ENCODE measurements at places on chromosomes 7 and 10.
A peak's percentile ranks its signal among the peaks of the same experiment; 100 is the strongest.

- no peak for DNase-seq
These were observed 18.5 kb upstream of the JAZF1 start for GRCh38 chr7:28199021-28199510.

DNA sequence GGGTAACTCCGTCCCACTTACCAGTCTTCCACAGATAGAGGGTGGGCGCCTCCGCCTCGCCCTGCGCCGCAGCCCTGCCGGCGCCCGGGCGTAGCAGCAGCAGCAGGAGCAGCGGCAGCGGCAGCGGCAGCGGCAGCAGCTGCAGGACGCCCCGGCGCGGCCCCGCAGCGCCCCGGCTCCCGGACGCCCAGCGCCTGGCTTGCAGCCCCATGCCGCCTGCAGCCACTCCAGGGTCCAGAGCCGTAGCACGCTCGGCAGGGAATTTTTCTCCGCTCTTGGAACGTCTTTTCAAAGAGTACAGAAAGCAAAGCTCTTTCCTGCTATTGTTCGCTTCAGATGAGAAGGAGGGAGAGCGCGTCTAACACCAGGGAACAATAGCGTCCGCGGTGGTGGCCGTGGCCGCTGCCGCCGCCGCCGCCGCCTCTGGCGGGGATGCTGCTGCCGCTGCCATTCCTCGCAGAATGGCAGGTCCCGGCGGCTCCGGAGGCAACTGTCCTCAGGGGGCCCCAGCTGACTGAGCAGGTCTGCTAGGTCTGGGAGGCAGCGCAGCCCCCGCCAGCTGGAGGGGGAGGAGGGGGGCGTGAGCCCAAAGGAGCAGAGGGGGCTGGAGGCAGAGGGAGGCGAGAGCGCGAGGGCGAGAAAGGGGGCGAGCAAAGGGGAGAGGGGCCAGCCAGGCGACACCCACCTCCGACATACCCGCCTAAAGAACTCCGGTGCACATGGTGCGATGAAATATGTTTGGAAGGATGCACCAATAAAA, at the start of gene THSD7A:
Gene THSD7A, minus strand, starts transcription at position 463 of the 760 bp plus-strand sequence. Its CDS starts 252 bp downstream, at position 211.
- peak; percentile 84 for DNase-seq

DNA sequence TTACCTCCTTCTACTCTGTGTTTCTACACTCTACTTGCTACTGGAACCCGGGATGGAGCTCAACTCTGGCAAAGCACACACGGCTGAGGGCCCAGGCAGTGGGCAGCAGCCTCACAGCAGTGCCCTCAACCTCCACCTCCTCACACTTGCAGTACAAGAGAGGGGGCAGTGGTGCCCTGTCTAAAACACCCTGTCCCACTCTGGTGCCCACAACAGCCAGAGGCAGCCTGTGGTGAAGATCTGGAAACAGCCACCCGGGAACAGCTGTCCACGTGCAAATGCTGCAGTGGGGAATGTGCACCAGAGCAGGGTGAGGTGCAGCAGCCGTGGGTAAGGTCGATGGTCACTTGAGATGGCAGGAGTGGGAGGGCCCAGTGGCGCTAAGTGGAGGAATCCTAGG, 13.7 kb downstream of the MAT1A start:
- DNase-seq = no peak

GRCh38 chr7:98995523-98996149, 117.3 kb downstream of the TRRAP start:
- no peak for DNase-seq

DNA sequence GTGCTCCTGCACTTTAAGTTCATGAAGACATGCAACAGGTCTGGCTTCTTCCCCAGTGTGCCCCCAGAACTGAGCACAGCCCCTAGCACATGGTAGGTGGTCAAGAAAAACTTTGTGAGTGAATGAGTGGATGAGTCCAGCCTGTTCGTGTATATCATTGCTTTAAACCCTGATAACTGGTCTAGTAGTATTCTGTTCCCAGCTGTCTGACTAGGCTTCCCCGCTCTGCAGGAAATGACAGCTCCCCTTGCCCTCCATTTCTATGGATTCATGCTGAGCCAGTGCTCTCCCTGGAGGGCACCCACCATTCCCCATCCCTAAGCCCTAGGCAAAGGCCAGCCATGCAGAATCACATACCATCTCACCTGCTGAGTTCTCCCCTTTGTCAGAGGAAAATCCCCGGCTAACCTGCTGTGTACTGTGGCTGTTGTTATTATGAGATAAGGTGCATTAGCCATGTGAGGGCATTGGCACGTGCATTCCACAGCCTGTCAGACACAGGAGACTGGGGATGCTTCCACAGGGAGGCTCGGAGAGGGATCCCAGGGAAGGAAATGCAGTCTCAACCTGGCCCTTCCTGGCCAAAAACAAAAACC, 698.9 kb downstream of the GRID1 start:
- DNase-seq = no peak

GRCh38 chr7:91910171-91910570, 29.7 kb upstream of the MTERF1 start:
- no peak for DNase-seq

GRCh38 chr10:37222046-37222445, 96.6 kb downstream of the ANKRD30A start:
- no peak for DNase-seq

DNA sequence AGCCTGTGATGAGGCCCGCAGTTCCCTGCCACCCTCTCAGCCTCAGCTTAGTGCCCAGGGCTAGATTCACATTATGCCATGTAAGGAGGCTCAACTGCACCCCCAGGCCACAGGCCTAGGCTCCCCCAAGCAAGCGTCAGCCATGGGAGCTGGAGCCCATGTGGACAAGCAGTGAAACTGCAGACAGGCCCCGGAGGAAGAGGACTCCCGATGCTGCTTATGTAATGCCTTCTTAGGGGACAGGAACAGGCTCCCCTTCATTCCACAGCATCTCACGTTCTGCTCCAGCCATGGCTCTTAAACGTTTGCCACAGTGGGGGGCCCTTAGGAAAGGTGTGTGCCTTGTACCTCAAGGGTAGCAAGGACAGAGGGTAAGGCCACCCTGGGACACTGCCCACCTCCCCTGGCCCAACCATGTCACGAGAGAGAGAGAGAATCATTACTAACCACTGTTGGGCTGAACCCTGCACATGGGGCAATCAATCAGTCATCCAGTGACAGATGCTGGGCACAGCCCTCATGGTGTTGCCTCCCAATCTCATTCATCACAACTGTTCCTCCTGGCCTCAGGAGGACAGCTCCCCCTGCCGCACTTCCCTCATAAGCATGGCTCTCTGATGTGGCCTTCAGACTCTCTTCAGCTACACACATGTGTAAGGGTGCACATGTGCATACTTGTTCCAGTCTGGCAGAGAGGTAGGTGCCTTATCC, 263.0 kb downstream of the GRID1 start:
- DNase-seq = peak; percentile 8

- DNase-seq = peak; percentile 79
These were observed 504 bp upstream of the BMPER start for GRCh38 chr7:33904681-33905388.

GRCh38 chr7:74569501-74570075, 87.9 kb upstream of the GTF2I start:
- no peak for DNase-seq

DNA sequence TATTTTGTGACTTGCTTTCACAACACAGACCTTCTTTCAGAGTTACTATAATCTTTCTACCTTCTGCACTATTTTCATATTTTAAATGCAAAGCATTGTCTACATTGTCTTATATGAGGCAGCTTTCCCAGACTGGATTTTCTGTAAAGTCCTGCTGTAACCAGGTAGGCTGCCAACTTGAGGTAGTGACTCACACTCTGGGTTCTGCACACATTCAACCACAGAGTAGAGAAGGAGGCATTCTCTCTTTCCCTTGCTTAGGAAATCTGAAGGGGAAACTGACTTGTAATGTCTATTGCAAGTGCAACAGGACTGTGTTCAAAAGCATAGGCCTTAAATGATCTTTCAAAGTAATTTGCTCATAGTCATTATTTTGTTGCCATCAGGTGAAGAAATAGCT, 461.4 kb downstream of the GRM8 start:
- DNase-seq = peak; percentile 89

DNA sequence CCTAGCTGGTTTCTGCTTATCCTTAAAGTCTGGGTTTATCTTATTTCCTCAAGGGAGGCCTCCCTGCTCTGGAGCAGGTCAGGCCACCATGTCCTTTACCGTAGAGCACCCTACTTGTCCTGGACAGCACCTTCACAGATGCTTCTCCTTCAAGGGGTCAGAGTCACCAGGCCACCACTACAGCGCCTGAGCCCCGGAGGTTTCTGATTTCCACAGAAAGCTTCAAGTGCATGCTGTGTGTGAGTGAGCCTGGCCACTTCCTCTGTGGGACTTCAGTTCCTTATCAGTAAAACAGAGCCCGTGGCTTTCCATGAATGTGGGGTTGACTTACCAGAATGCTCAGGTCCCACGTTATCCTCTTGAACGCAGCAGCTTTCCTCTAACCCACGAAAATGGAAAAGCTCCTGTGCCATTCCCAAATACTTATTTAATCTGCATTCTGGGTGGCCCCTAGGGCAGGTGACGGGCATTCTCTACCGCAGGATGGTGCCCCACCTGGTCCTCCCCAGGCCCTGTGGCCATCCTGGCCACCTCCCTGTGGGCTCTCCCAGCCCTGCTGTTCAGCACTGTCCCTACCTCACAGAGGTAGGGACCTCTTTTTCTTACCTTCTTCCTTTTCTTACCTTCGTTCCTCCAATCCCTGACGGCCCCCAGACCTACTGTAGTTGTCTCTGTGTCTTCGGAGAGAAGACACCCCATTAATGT, 1.4 kb upstream of the DOCK1 start:
- no peak for DNase-seq

- no peak for DNase-seq
These were observed 16.0 kb upstream of the PPIF start for GRCh38 chr10:79331226-79331625.

- DNase-seq = peak; percentile 53
These were observed 132.3 kb downstream of the PLXNA4 start for GRCh38 chr7:132443761-132444520.

DNA sequence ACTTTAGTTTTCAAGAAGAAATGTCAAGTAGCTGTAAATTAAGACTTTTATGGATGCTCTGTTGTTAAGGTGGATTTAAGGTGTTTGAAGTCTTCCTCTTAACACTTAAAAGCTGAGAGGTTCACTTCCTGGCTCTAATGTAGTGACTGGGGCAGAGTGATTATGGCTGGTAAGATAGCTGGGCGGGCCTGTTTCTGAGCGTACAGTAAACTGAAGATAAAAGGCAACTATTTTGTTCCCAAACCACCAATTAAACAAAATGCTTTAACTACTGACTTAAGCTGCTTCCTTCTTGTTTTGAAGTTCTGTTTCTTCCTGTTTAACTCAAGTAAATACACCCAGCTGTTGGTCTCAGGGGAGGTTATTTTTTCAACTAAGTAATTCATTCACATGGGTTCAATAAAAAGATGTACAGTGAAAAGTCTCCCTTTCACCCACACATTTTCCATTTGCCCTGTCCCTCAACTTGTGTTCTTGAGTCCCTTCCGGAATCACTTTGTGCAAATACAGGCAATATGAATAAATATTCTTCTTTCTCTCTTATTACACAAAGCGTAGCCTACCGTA, 19.3 kb downstream of the VWA2 start:
- no peak for DNase-seq

DNA sequence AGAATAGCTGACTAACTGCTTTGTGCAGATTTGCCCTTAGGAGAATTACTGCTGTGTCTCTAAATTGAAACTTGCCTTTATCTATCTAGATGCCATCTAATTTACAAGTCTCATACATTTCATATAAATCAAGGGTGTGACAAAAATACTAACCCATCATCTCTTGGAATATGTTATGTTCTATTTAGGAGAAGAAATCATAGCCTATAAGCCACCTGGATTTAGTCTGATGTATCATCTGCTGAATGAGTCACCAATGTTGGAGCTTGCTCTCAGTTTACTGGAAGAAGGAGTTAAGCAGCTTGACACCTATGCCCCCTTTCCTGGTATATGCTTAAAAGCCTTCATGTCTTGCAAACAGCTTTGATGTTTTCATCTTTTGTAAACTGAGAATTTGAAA, 43.5 kb downstream of the NUP205 start:
- peak; percentile 10 for DNase-seq

- peak; percentile 89 for DNase-seq
These were observed 34.3 kb downstream of the INPP5A start for GRCh38 chr10:132571650-132572544.

DNA sequence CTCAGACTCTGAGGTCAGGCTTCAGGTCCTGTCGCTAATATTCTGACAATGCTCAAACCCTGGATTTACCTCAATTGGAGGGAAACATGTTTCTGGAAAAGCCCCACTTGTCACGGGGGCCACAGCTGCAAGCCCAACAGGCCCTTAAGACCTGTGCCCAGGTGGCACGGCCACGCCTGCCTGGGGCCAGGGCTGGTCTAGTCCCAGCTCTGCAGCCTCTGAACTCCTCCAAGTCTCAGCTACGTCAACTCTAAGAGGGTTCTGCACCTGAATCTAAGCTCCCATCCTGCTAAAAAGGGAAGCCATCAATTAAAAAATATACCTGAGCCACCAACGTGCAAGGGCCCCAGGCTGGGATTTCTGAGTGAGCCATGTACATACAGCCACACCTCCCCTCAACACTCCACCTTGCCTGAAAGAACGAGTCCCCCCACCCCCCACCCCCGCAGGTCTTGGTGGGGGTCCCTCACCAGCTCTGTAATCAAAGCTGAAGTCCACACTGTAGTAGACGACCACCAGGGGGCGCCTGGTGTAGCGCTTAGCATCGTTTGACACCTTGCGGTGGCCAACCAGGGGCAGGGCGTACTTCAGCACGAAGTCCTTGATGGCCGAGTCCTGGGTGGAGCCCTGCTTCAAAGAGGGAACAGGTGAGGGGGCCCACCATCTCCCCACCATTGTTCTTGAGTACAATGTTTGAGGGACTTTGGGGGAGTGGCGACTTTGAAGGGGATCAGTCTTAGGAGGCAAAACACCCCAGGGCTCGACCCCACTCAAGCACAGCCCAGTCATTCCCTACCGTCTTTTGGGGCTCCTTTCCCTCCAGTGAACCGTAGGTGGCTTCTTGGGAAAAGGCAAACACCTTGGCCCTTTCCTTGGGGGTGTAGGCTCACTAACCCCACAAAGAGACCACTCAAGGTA, 22.6 kb downstream of the PDIA4 start:
- DNase-seq = peak; percentile 77

DNA sequence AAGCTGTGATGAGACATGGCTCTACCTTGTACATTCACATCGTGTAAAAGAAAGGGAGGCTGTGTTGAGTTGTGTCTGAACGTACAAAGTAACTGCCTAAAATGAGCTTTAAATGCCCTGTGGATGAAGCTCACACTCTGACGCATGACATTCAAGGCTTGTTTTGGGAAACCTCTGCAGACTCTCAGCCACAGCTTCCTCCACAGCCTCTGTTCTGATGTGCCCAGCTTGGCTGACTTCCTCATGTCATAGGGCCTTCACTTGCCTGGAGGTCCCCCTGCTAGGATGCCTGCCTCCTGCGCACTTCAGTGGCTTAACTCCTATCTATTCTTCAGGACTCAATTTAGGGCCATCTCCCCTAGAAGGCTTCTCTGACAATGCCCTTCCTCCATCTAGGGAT, 230.0 kb upstream of the HABP2 start:
- no peak for DNase-seq

All from astrocyte of the hippocampus (primary cell).